Prostate gland (tissue), 2 donors: ENCODE measurements at places on chromosomes 11 and 22. TPM values are rescaled to one million over a fixed set of nuclear protein-coding genes. Genes with fewer than 3 reads are reported as not detected.

- no peaks in the 10 kb centered on the region for H3K27me3 ChIP-seq
- H3K36me3 ChIP-seq = no peaks in the 10 kb centered on the region
- no peaks in the 10 kb centered on the region for H3K4me1 ChIP-seq
- H3K27ac ChIP-seq = no peak overlapping the region
- H3K4me3 ChIP-seq = no peak overlapping the region
Observed at GRCh38 chr22:44179989-44180705, 578 bp upstream of the PARVG start.

DNA sequence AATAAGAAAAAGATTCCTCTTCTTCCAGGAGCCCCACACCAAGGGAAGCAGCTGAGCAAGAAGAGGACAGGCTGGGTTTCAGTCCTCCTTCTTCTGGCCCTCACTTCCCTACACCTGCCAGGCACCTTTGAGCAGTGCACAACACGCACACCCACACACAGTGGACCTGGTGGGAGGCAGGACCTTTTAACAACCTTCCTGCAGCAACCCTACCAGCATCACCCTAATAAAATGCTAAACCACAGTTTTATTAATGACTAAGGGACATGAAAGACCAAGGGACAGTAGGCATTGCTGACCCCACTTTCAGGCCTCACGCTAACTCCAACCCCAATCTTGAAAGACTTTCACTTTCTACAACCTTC is 12.2 kb downstream of the ARAP1 start:
- no peaks in the 10 kb centered on the region for H3K4me1 ChIP-seq
- H3K36me3 ChIP-seq = no peaks in the 10 kb centered on the region
- no peak overlapping the region for H3K27ac ChIP-seq
- no peak for DNase-seq
- no peaks in the 10 kb centered on the region for H3K27me3 ChIP-seq

DNA sequence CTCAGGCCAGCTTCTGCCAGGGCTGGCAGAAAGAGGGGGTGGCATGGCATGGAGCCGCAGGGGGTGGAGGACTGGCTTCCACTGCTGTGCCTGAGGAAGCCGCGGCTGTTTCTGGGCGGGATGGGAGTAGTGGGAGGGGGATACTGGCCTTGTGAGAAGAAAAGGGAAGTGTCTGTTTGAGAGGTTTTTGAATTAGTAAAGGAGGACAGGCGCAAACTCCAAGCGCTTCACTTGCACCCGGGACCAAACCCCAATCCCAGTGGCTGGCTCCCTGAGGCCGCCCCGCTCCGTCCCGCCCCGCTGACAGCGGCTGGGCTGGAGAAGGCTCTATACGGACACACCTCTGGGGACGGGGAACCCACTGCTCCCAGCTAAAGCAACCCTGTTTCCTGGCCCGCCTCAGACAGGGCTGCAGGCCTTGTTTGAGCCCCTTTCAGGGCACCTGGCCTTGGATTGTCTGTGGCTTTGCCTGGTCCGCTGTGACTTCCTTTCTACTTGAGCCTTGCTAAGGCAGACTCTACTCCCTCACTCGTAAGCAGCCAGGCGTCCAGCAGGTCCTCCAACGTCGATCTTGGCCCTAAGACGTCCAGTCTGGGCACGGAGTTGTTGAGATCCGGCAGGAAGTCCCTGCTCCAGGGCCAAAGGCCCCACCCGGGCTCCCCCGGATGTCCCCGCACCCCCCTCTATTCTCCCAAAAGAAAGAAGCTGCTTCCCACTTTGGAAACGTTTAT is 2.2 kb downstream of the APOA1 start:
- H3K27me3 ChIP-seq = no peaks in the 10 kb centered on the region
- H3K27ac ChIP-seq = peak overlapping the region; percentile 37
- no peaks in the 10 kb centered on the region for H3K4me1 ChIP-seq
- DNase-seq = no peak
- H3K36me3 ChIP-seq = no peaks in the 10 kb centered on the region

GRCh38 chr22:40009292-40009774 is 14.6 kb downstream of the FAM83F start:
- H3K4me3 ChIP-seq = no peak overlapping the region
- H3K27me3 ChIP-seq = no peaks in the 10 kb centered on the region
- H3K27ac ChIP-seq = peak overlapping the region; percentile 16
- peak; percentile 63 for DNase-seq

GRCh38 chr11:130940706-130941105 is 24.4 kb upstream of the SNX19 start:
- no peaks in the 10 kb centered on the region for H3K36me3 ChIP-seq
- no peak overlapping the region for H3K4me3 ChIP-seq
- no peaks in the 10 kb centered on the region for H3K4me1 ChIP-seq

- no peaks in the 10 kb centered on the region for H3K36me3 ChIP-seq
- no peak for DNase-seq
- no peak overlapping the region for H3K4me3 ChIP-seq
- H3K27ac ChIP-seq = no peak overlapping the region
- no peaks in the 10 kb centered on the region for H3K27me3 ChIP-seq
- H3K4me1 ChIP-seq = no peaks in the 10 kb centered on the region
Observed at GRCh38 chr11:97610000-97610399, 1220.2 kb downstream of the JRKL start.

DNA sequence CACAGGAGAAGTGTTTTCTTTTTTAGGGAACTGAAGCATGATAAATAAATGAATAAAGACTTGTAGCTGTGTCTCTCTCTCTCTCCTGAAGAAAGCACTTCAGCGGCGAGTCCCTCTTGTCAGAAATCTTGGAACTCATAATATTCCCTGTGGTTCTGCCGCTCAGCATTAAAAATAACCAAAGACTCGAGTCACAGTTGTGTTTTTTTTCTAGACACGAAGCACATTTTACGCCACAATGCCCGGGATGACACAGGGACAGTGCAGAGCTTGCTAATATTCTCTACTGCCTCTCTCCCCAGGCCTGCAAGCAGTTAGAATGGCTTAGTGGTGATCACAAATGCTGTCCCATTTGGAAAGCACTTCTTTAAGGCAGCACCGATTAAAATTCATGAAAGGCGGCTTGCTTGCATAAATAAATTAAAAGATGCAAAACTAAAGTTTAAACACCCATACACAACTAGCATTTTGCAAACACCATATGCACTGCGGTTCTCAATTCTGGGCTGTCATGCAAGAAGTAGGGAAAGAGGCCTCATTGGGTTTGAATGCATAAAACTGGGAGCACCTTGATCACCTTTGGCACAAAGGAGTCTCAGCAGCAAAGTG is 597.4 kb downstream of the SOX6 start:
- DNase-seq = no peak
- H3K4me3 ChIP-seq = no peak overlapping the region
- no peaks in the 10 kb centered on the region for H3K4me1 ChIP-seq
- no peak overlapping the region for H3K27ac ChIP-seq

- H3K27me3 ChIP-seq = no peaks in the 10 kb centered on the region
- no peaks in the 10 kb centered on the region for H3K36me3 ChIP-seq
- DNase-seq = no peak
- H3K27ac ChIP-seq = no peak overlapping the region
- H3K4me1 ChIP-seq = no peaks in the 10 kb centered on the region
- no peak overlapping the region for H3K4me3 ChIP-seq
Observed at GRCh38 chr22:38139901-38140300, 29.4 kb upstream of the BAIAP2L2 start.

The SLC22A9 gene
- not detected for total RNA-seq

DNA sequence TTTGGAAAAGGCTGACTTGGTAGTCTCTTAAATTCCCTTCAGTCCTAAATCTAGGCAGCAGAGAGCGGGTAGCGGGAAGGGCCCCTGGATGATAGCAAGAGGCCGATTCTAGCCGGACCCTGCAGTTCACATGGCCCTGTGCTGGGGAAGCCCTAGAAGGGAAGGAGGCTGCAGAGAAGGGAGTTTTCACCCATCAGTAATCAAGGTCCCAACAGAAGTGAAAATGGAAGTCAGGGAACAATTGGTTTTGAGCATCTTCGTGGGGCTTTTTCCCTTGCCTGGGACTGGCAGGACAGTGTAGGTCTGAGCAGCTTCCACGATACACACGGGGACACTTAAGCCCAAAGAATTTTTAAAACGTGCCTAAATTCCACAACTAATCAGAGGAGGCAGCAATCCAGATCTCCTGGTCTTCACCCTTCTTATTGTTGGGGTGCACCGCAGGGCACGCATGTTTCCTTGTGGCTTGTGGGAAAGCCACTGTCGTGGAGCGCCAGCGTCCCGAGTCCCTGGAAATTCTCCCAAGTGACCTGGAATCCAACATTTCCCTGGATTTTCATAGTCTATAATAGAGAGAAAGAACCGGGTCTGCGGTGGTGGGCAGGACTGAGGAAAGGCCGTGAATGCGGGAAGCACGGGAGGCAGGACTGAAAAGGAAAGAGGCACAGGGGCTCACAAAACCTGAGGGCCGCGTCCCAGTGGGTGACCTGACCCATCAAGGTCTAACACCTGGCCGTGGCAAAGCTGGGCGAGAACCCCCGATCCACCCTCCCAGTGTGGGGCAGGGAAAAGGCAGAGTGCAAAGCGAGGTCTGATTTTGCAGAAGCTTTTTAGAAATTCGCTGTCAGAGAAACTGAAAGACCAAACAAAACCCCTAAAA is 846 bp upstream of the OAF start:
- H3K27me3 ChIP-seq = no peaks in the 10 kb centered on the region
- peak overlapping the region; percentile 62 for H3K4me3 ChIP-seq
- H3K27ac ChIP-seq = peak overlapping the region; percentile 66
- DNase-seq = no peak
- peaks cover 3% of the 10 kb centered on the region for H3K4me1 ChIP-seq

The SERPING1 gene
- total RNA-seq = 205 TPM

- H3K4me1 ChIP-seq = peaks cover 11% of the 10 kb centered on the region
- H3K4me3 ChIP-seq = peak within 1 kb of the TSS; percentile 74
- no peaks in the 10 kb centered on the region for H3K27me3 ChIP-seq
- DNase-seq = peak; percentile 78
- no peaks in the 10 kb centered on the region for H3K36me3 ChIP-seq
Observed at GRCh38 chr11:68841718-68842426, at the start of gene CPT1A. TSS of gene CPT1A (minus strand) at chr11:68841916. CDS start at chr11:68815474, 26,442 bp downstream.

DNA sequence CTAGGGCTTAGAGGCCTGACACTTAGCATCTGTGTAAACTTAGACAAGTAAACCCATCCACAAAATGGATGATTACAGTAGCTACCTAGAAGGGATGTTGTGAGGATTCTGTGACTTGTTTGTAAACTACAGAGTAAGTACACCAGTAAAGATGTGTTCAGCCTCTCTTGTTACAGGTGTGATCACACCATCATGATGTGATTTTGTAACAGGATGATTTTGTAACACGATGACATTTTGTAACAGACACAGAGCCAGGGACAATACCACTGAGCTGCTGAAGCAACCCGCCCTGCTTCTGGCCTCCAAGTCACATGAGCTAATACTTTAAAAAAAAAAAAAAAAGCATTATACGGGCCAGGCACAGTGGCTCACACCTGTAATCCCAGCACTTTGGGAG is 17.0 kb downstream of the FADD start:
- H3K4me3 ChIP-seq = no peak overlapping the region
- no peaks in the 10 kb centered on the region for H3K27me3 ChIP-seq
- no peaks in the 10 kb centered on the region for H3K4me1 ChIP-seq
- H3K36me3 ChIP-seq = no peaks in the 10 kb centered on the region
- no peak overlapping the region for H3K27ac ChIP-seq

DNA sequence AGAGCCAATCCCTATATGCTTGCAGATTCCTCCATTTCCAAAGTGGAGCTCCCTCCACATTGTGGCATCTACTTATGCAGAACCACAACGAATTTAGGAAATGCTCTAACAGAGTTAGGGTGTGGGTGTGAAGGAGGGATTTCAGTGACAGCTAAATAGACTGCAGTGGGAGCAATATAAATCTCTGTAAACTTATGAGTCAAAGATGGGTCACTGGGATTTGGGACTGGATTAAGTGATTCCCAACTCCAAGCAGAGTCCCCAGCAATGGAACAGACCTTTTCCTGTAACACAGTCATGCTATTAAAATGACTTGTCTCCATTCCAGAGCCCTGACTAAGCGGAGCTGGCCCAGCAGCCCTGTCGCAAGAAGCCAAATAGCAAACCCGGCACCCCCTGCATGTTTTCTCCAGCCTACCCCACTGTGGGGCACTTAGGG is 36.6 kb downstream of the RPL27A start:
- H3K27ac ChIP-seq = peak overlapping the region; percentile 80
- peak; percentile 68 for DNase-seq
- H3K4me1 ChIP-seq = peaks cover 47% of the 10 kb centered on the region
- no peaks in the 10 kb centered on the region for H3K27me3 ChIP-seq
- no peak overlapping the region for H3K4me3 ChIP-seq

- no peak for DNase-seq
- H3K4me1 ChIP-seq = no peaks in the 10 kb centered on the region
- no peaks in the 10 kb centered on the region for H3K27me3 ChIP-seq
- H3K27ac ChIP-seq = no peak overlapping the region
- no peak overlapping the region for H3K4me3 ChIP-seq
Observed at GRCh38 chr11:58133309-58134076, 8.2 kb upstream of the OR9I1 start.

The OR56A1 gene
- not detected for total RNA-seq

GRCh38 chr11:123434911-123435310 is 4.8 kb downstream of the GRAMD1B start:
- H3K4me1 ChIP-seq = no peaks in the 10 kb centered on the region
- H3K4me3 ChIP-seq = no peak overlapping the region
- DNase-seq = no peak
- no peaks in the 10 kb centered on the region for H3K27me3 ChIP-seq
- H3K27ac ChIP-seq = no peak overlapping the region
- H3K36me3 ChIP-seq = no peaks in the 10 kb centered on the region

DNA sequence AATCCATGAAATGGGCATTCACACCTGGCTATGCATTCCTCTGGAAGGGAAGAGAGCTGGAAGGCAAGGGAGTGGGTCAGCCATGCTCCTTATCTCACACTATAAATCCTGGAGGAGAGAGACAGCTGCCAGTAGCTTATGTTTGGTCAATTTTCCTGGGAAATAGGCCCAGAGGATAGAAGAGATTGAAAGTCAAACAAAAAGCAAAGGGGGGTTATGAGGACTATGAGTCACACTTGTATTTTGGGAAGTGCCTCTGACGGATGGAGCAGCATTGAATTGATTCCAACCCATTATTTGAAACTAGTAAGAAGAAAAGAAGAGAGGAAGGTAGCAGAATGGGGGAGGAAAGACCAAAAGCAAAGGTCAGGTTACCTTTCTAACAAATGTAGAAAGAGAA is 25.0 kb downstream of the SNX19 start:
- peaks cover 2% of the 10 kb centered on the region for H3K36me3 ChIP-seq
- no peaks in the 10 kb centered on the region for H3K27me3 ChIP-seq
- no peak overlapping the region for H3K4me3 ChIP-seq
- DNase-seq = no peak
- no peaks in the 10 kb centered on the region for H3K4me1 ChIP-seq

The ART1 gene
- not detected for total RNA-seq

DNA sequence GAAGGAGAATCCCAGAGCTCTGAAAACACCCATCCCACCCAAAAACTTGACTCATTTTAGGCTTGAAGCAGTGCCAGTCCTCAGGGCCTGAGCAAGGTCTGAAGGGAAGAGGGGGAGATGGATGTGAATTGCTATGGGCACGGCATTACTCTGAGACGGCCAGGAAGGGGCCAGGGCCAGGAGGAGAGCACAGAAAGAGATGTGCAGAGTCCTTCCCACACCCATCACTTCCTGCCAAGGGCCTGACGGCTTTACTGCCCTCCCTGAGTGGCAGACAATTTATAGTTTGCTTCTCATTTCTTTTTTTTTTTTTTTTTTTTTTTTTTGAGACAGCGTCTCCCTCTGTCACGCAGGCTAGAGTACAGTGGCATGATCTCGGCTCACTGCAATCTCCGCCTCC is 22.5 kb downstream of the TAB1 start:
- no peaks in the 10 kb centered on the region for H3K4me1 ChIP-seq
- peaks cover 35% of the 10 kb centered on the region for H3K36me3 ChIP-seq
- DNase-seq = no peak
- no peaks in the 10 kb centered on the region for H3K27me3 ChIP-seq

GRCh38 chr22:37063431-37064420 is 12.2 kb downstream of the KCTD17 start:
- H3K27ac ChIP-seq = no peak overlapping the region
- no peak overlapping the region for H3K4me3 ChIP-seq
- peaks cover 3% of the 10 kb centered on the region for H3K27me3 ChIP-seq

The SUSD2 gene
- total RNA-seq = 7.8 TPM

The OR52I2 gene
- not detected for total RNA-seq

GRCh38 chr11:235609-235996 is 539 bp downstream of the SIRT3 start:
- peak overlapping the region; percentile 95 for H3K4me3 ChIP-seq
- no peak for DNase-seq
